ENCODE measurements at places on chromosomes 5 and 9. TPM values are rescaled to one million over a fixed set of nuclear protein-coding genes. Genes with fewer than 3 reads are reported as not detected.
A peak's percentile ranks its signal among the peaks of the same experiment; 100 is the strongest.

DNA sequence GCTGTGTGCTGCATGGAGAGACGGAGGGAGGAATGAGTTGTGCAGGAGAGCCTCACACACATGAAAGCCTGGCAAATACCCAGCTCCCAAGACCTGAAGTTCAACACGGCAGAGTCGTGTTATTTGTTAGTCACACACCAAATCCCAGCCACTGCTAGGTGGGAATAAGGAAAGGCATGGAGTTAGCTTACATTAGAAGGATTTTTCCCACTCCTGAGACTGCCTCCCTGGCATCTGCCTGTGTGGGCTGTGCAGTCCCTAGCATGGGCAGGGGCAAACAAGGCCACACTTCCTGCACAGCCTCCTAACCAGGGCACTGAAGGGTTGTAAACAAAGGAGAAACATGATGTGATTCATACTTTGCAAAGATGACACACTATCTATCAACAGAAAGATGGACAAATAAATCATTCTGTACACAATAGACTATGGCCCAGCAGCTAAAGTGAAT lies 306.8 kb downstream of the SPOCK1 start:
- no peaks in the 10 kb centered on the region for H3K36me3 ChIP-seq
- no peak overlapping the region for H3K27ac ChIP-seq
- H3K4me1 ChIP-seq, result no peaks in the 10 kb centered on the region
- no peak for DNase-seq
- no peak overlapping the region for H3K4me3 ChIP-seq

- no peak overlapping the region for H3K27ac ChIP-seq
- no peak overlapping the region for H3K4me3 ChIP-seq
- no peak for DNase-seq
- H3K4me1 ChIP-seq, result no peaks in the 10 kb centered on the region
These were observed 6.7 kb downstream of the LRRC70 start for GRCh38 chr5:62585306-62585705.

- no peak overlapping the region for H3K27ac ChIP-seq
- no peaks in the 10 kb centered on the region for H3K36me3 ChIP-seq
- DNase-seq, result no peak
- H3K4me3 ChIP-seq, result no peak overlapping the region
These were observed 542.9 kb downstream of the LRRC70 start for GRCh38 chr5:63121471-63121870.

DNA sequence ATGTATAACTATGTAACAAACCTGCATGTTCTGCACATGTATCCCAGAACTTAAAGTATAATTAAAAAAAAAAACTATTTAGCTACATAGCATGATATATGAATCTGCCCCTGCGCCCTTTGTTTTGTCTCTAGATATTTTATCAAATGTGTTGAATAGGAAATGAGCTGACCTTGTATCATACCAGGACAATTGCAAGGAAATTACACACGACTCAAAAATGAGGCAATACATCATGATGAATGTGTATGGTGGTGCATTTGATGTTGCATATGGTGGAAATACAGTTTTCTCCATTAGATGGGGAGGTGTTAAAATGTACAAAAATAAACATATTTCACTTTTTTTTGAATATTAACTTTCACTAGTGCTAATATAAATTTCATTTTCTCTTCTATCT lies 28.6 kb upstream of the CEP78 start:
- H3K4me1 ChIP-seq, result no peaks in the 10 kb centered on the region
- H3K4me3 ChIP-seq, result no peak overlapping the region
- no peaks in the 10 kb centered on the region for H3K36me3 ChIP-seq
- H3K27ac ChIP-seq, result no peak overlapping the region
- H3K27me3 ChIP-seq, result no peaks in the 10 kb centered on the region

- DNase-seq, result no peak
- H3K36me3 ChIP-seq, result no peaks in the 10 kb centered on the region
- no peak overlapping the region for H3K27ac ChIP-seq
- no peaks in the 10 kb centered on the region for H3K4me1 ChIP-seq
- H3K27me3 ChIP-seq, result no peaks in the 10 kb centered on the region
- no peak overlapping the region for H3K4me3 ChIP-seq
These were observed 116.9 kb upstream of the TRPC7 start for GRCh38 chr5:136482206-136482605.

DNA sequence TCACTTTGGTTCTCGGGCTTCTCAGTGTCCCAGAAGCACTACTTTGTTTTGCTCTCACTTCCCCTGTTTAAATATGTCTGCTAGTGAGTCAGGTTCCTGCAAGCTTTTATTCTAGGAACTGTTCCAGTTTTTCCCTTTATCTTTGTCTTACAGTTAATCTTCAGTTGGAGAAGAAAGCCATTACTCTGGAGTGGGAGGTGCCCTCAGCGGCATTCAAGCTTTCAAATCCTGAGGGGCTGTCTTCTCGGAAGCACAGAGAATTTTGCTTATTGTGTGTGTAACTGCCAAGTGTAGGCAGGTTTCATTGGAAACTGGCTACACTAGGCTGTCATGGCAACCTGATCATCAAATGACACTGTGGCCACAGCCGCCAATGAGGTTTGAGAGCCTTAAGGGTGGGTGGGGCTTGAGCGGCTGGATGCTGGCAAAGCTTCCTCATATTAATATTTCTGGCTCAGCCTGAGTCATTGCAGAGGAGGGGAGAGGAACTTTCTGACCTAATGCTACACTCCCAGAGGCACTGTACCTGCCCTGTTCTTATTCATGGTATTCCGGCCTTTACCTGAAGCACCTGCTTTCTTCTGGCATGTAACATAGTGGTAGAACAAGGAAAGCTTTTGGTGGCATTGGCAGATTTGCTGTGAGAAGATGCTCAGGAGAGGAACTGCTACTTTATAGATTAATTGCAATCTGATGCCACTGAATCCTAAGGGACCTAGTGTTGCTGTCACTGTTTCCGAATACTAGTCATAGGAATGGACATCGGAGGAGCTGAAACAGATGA lies 26.3 kb downstream of the SLC25A25 start:
- no peaks in the 10 kb centered on the region for H3K36me3 ChIP-seq
- H3K27me3 ChIP-seq, result no peaks in the 10 kb centered on the region
- peak; percentile 93 for DNase-seq
- no peak overlapping the region for H3K4me3 ChIP-seq

DNA sequence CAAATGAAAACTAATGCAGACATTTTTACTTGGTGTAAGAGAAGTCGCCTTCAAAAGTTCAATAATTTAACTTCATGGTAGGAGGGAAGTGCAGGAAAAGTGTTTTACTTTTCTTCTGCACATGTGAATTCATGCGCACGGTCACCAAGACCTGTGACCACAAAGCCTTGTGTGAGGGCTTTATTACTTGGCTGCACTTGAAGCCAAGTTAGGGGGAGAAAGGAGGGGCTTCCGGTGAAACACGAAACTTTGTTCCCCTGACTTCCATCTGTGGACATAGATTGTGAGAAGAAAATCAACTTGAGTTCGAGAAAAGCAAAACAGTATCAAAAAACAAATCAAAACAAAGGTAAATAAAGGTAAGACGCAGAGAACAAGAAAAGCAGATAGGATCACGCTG lies 239.9 kb downstream of the ROR2 start:
- no peaks in the 10 kb centered on the region for H3K4me1 ChIP-seq
- no peaks in the 10 kb centered on the region for H3K27me3 ChIP-seq
- H3K27ac ChIP-seq, result no peak overlapping the region
- H3K4me3 ChIP-seq, result no peak overlapping the region

GRCh38 chr5:926417-927171 lies 33.9 kb downstream of the TRIP13 start:
- H3K4me3 ChIP-seq, result peak overlapping the region; percentile 16
- no peak overlapping the region for H3K27ac ChIP-seq
- no peak for DNase-seq
- H3K4me1 ChIP-seq, result no peaks in the 10 kb centered on the region

GRCh38 chr5:126847456-126847820 lies 70.5 kb downstream of the LMNB1 start:
- no peaks in the 10 kb centered on the region for H3K27me3 ChIP-seq
- no peaks in the 10 kb centered on the region for H3K36me3 ChIP-seq
- DNase-seq, result no peak
- no peak overlapping the region for H3K4me3 ChIP-seq
- no peaks in the 10 kb centered on the region for H3K4me1 ChIP-seq
- H3K27ac ChIP-seq, result no peak overlapping the region

DNA sequence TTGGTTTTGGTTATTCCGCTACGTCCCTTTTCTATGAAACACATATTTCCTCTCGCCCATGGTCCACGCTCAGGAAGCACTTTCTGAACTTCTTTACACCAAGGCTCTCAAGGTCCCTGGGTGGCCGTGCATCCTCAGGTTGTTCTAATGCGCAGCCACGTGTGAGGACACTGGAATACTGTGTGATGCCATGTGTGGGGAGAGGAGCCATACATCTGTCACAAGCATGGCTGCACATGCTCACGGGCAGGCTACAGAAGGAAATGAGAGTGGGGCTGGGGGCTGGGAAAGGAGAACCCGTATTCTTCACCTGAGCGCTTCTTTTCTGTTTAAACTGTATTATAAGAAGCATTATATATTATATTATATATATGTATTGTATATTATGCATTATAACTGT lies 36.7 kb downstream of the PRRT1B start:
- no peaks in the 10 kb centered on the region for H3K27me3 ChIP-seq
- H3K4me1 ChIP-seq, result no peaks in the 10 kb centered on the region
- H3K27ac ChIP-seq, result no peak overlapping the region
- H3K4me3 ChIP-seq, result no peak overlapping the region
- DNase-seq, result peak; percentile 16

- no peaks in the 10 kb centered on the region for H3K36me3 ChIP-seq
- H3K27me3 ChIP-seq, result no peaks in the 10 kb centered on the region
- no peaks in the 10 kb centered on the region for H3K4me1 ChIP-seq
- DNase-seq, result no peak
- no peak overlapping the region for H3K27ac ChIP-seq
These were observed 45.3 kb upstream of the ADAMTSL1 start for GRCh38 chr9:18428661-18429060.

GRCh38 chr5:151257731-151258181 lies 4.8 kb downstream of the GM2A start:
- H3K4me3 ChIP-seq, result no peak overlapping the region
- H3K36me3 ChIP-seq, result no peaks in the 10 kb centered on the region
- peaks cover 4% of the 10 kb centered on the region for H3K4me1 ChIP-seq
- H3K27ac ChIP-seq, result no peak overlapping the region
- DNase-seq, result peak; percentile 66

DNA sequence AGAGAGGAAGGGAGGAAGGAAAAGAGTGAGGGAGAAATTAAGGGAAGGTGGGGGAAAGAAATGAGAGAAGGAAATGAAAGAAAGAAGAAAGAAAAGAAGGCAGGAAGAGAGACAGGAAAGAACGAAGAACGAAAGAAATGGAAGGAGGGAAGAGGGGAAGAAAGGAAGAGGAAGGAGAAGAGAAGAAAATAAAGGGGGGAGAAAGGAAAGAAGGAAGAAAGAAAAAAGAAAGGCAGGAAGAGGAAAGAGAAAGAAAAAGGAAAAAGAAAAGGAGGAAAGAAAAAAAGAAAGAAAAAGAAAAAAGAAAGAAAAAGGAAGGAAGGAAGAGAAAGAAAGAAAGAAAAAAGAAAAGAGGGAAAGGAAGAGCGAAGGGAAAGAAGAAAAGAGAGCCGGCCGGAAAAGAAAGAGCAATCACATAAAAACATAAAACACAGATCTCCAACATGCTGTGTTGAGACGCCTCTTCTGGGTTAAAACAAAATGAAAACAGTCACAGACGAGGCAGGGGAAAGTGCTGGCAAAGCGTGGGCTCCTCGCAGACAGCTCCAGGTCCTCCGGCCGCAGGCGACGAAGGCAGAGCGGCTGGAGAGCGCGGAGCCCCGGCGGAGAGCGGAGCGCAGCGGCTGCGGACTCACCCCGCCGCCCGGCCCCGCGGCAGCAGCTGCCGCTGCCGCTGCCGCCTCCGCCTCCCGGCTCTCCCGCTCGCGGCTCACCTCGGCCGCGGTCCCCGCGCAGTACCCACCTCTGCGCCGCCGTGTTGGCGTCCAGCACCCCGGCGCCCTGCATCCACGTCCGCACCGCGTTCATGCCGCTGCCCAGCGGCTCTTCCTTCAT lies 896 bp downstream of the EBF1 start:
- H3K4me3 ChIP-seq, result peak overlapping the region; percentile 33
- H3K27me3 ChIP-seq, result no peaks in the 10 kb centered on the region

DNA sequence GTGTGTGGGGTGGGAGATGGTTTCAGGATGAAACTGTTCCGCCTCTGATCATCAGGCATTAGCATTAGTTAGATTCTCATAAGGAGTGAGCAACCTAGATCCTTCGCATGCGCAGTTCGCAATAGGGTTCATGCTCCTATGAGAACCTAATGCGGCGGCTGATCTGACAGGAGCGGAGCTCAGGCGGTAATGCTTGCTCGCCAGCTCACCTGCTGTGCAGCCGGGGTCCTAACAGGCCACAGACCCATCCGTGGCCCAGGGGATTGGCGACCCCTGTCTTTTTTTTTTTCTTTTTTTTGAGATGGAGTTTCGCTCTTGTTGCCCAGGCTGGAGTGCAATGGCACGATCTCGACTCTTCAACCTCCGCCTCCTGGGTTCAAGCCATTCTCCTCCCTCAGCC lies 119.1 kb downstream of the KCNIP1 start:
- no peak for DNase-seq
- no peak overlapping the region for H3K4me3 ChIP-seq
- no peaks in the 10 kb centered on the region for H3K4me1 ChIP-seq
- H3K36me3 ChIP-seq, result no peaks in the 10 kb centered on the region
- no peaks in the 10 kb centered on the region for H3K27me3 ChIP-seq
- H3K27ac ChIP-seq, result no peak overlapping the region

DNA sequence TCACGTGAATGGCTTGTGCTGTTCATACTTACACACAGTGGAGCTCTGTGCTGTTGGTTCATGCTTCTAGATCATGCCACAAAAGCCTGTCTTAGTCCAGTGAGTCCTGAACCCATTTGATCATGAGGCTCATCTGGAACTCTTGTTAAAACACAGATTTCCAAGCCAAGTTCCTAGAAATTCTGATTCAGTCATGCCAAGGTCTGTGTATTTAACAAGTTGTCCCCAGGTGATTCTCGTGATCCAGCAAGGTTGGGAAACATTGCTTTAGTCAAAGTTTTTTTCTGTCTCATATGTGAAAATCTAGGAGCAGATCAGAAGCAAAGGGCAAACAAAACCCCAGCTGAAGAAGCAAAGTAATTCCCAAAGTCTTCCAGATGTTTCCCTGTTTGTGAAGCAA lies 112.5 kb upstream of the GAS1 start:
- no peaks in the 10 kb centered on the region for H3K27me3 ChIP-seq
- H3K4me1 ChIP-seq, result peaks cover 3% of the 10 kb centered on the region
- no peak overlapping the region for H3K4me3 ChIP-seq
- H3K27ac ChIP-seq, result no peak overlapping the region

LSM11 gene
- 5.9 TPM for total RNA-seq

ITK gene
- total RNA-seq, result 3.0 TPM

BTNL3 gene
- total RNA-seq, result not detected

SAXO1 gene
- total RNA-seq, result 0.29 TPM

SLC35A4 gene
- total RNA-seq, result 38.9 TPM

ENHO gene
- not detected for total RNA-seq

CCDC192 gene
- not detected for total RNA-seq

DDX46 gene
- 52.2 TPM for total RNA-seq

TRIP13 gene
- total RNA-seq, result 1.3 TPM

Measured in aorta (tissue), 5 donors.